ENCODE measurements at places on chromosomes 3 and 15.

DNA sequence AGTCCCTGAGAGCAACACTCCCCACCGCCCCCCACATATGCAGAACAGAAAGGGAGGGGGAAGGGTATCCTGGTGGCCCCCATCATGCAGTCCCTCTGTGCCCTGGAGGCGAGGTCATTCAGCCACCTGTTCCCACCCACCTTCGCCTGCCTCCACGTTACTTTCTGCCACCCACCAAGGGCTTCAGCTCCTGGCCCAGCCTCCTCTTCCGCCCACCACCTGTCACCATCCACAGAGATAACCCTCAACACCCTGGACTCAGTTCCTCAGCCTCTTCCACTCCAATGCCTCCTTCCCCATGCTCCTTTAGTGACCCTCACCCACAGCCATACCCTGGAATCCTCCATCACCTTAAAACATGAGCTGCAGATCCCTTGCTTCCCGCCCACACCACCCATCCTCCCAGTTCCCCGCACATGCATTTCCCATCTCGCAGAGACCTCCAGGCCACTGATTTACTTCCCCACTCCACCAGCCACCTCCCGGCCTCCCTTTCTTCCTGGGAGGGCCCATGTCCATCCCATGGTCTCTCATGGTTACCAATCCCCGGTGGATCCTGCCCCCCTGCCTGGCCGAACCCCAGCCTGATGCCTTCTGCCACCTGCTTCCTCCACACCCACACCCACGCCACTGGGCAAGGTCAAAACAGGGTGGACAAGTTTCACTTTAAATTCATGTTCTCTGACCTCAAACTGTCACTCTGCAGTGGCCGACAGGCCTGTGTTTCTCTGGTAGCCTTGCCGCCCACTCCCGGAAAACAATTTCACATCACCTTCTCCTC lies 18.2 kb downstream of the HOMER2 start:
- DNase-seq, result no peak

- no peak for DNase-seq
These were observed 13.4 kb downstream of the KLF13 start for GRCh38 chr15:31340047-31340446.

DNA sequence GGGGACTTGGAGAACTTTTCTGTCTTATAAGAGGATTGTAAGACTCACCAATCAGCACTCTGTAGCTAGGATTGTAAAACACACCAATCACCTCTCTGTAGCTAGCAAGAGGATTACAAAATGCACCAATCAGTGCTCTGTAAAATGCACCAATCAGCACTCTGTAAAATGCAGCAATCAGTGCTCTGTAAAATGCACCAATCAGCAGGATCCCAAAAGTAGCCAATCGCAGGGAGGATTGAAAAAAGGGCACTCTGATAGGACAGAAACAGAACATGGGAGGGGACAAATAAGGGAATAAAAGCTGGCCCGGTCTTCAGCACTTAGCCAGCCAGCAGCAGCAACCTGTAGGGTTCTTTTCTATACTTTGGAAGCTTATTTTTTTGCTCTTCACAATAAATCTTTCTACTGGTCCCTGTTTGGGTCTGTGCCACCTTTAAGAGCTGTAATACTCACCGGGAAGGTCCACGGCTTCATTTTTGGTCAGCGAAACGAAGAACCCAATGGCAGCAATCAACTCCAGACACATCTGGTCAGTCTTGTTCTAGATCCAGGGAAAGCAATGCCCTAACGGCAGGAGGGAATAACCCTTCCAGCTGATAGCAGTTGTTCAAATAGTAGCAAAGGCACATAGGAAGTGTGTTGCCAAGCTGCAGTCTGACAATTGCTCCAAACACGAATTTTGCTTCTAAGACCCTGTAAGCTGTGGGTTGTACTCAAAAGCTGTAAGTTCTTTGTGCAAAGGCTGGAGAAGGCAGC lies 135.6 kb downstream of the TJP1 start:
- DNase-seq, result no peak

GRCh38 chr15:60421544-60421943 lies 23.8 kb upstream of the ANXA2 start:
- no peak for DNase-seq

DNA sequence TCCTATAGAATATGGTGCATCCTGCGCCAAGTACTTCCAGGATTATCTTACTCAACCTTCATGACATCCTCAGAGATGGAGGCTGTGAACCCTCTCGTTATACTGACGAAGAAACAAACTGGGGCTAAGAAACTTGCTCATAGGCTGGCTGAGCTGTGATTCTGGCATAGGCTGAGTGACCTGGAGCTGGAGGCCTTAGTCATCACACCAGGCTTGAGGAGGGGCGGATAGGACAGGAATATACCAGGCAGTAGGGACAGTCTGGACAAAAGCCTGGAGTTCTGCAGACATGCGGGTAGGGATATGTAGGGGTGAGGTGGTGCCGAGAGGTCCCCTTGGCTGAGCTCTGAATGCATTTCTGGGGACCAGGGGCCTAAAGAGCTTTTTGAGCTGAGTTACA lies 18.1 kb downstream of the HEMK1 start:
- no peak for DNase-seq

DNA sequence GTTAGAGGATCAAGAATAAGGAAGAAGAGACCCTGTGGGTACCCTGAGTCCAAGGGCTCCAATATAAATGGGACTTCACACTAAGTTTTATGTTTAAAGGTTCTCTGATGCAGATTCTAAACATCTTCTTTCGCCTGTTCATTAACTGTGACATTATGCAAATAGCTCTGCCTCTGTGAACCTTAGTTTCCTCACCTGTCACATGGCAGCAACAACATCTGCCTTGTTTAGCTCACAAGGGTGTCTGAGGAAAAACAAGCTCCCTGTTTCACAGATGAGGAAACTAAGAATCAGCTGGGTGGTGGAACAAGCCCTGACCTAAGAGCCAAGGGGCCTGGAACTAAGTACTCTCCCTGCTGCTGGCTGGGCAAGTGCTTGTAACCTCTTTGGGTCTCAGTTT lies 40.8 kb downstream of the GOLGA6L1 start:
- no peak for DNase-seq

DNA sequence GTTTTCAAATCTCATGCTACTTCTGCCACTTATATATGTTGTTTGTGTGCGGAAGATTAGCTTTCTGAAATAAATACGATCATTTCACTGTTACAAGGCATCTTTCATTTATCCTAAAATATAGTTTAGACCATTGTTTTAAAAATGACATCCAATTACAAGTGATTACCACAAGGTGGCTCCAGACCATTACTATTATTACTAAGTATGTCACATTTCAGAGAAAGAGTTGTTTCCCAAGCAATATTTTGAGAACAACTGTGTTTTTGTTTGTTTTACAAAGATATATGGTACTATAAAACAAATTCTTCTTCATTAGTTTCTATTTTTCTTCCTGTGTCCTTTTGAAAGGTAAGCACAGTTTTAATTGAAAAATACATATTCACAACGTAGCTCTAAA lies 136.0 kb upstream of the RAP2B start:
- no peak for DNase-seq

DNA sequence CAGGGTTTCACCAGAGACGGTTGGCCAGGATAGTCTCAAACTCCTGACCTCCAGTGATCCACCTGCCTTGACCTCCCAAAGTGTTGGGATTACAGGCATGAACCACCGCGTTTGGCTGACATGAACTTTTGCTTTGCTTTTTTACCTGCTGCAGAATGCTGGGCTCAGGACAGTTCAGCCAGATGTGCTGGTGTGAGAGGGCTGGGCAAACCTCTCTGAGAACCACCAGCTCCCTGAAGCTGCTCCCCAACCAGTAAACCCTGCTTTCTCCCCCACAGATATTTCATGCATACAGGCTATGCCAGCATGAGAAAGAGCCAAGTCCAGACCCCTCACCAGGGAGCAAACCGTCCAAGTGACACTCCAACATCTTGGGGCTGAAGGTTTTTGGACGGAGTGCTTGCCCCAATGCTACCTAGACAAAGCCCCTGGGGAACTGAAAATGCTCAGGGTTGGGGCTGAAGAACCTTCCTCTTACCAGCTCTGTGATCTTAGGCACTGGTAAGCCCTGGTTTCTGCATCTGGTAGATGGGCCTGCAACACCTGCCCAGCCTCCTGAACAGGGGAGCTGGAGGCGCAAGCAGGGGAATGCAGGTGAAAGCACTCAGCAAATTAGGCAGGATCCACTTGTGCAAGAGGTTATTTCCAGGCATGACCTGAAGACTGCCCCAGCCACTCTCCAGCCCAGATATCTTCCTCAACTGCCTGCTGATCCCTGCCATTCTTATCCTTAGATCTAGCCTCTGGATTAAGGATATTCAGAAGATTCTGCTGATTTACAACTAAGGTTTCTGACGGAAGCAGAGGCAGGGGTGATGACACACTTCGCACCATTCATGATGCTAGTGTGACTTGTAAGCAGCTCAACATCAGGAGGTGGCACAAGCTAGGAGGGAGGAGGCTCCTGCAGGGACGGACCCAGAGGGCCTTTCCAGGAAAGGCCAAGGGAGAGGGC lies 78.8 kb downstream of the TLE3 start:
- no peak for DNase-seq

GRCh38 chr3:67478423-67478822 lies 176.0 kb downstream of the SUCLG2 start:
- DNase-seq, result no peak

DNA sequence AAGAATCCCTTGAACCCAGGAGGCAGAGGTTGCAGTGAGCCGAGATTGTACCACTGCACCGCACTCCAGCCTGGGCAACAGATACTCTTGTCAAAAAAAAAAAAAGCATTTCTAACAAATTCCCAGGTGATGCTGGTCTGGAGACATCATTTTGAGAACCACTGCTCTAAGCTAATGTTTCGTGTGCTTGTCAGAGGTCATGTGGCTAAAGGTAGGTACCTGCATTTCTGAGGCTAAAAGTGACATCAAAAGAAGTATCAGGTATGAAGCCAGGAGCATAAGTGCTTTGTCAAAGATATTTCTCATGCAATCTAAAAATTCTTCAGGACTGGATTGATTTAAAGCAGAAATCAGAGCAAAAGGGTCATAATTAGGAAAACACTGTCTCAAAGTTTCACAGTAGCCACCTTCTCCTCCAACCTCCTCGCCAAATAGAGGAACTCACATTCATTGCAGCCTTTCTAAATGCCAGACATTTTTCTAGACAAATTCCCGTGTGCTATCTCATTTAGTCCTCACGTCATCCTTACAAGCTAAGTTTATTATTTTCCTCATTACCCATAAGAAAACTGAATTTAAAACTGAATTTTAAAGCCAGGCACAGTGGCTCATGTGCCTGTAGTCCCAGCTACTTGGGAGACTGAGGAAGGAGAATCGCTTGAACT lies 25.7 kb upstream of the GSK3B start:
- DNase-seq, result no peak

DNA sequence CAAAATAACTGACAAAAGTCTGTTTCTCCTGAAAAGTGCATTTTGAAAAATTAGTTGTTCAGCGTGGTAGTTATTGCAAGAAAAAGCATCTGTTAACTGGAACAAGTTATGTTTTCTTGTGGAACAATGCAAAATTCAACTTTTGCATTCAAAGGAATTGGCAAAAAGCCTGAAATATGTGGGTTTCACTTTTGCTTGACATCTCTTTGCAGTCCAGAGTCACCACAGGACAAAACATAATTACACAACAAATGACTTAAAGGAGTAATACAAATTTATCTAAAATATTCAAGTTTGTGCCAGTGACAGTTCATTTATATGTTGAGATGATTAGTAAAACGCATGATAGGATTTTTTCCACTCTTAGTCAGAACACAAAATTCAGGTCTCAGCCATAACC lies 96.3 kb upstream of the P2RY1 start:
- DNase-seq, result no peak

DNA sequence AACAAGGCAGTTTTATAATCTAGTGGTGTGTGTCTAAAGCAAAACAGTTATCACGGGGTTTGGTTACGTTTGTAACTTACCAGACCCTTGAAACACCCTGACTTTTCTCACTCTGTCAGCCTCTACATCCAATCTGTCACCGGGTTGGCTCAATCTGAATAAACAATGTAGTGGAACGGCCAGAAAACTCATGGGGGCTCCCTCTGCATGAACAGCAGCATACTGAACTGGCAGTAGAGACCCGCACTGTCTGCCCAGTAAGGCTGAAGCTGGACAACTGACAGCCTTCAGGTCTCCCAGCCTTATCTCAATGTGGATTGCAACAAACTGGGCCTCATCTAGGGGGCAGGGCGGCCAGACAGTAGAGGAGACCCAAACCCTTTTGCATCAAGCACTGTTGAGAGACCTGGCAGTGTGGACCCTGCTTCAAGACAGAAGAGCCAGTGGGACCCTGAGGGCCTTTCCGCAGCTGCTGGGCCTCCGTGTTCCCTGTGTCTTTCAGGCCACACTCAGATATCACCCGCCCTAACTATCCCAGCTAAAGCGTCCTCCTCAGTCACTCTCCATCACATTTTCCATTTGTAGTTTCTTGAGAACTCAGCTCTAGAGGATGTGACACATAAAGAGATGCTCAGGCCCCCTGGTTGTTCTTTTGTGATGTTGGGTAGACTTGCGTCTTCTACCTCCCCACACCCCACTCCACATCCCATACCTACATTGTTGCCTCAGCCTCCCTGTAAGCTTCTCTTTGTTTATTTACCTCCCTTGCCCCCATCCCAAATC lies 181.2 kb upstream of the NR2E3 start:
- DNase-seq, result no peak

DNA sequence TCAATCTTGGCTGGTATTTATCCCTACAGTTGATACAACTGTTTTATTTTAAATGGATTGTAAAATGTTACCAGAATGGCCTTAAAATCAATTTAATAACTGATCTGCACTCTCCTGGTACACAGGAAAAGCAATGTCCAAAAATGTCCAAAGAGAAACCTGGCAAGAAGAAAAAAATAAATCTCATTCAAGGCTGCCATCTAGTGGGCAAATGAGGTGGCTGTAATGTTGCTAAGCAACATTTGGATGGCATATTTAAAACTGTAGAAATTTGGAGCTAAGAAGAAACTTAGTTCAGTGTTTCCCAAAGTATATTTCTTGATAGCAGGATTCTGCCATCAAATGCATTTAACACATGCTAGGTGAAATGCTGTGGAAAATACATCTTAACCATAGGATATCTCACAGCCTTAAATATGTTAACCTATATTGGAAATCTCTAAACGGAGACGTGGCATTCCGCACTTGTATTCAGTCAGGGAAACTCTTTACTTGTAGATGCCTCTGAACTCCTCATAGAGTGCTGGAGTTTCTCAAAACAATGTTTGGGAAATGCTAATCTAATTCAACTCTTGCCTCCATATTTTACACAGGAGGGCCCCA lies 216.8 kb downstream of the ERC2 start:
- DNase-seq, result peak; percentile 10

DNA sequence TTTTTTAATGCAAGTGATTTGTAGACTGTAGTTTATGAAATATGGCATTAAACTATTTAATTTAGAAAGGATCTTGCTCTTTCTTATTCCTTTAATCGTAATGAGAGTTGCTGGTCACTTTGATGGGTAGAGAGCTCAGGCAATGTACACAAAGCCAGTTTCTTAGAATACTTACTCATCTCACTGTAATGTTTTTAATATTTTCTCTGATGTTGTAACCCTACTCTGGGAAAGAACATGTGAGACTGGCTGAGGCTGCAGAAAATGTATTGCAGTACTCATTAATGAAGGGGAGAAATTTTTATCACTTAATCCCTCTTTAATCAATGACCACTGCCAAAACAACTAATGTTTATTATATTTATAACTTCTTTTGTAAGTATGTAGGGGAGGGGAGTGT lies 479.4 kb upstream of the KCNMB2 start:
- no peak for DNase-seq

- no peak for DNase-seq
These were observed 163.3 kb downstream of the FEZF2 start for GRCh38 chr3:62210011-62210410.
